ENCODE measurements at places on chromosomes 5 and 9.

DNA sequence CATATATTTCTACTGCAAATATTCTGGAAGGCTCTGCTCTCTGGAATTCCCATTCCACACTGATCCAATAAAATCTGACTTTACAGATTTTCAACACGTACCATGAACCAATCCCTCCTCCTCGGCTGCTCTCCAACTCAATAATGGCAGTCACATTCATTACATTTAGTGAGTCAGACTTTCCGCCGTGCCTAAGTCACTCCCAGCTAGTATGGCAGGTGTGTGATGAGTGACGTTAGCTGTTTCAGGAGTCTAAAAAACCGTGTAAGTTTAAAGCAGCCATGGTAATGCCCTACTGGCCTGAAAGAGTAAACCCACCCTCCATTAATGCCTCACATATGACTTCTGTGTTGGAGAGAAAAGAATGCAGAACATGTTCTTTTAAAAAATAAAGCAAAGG lies 3.3 kb downstream of the FBN2 start:
- DNase-seq: no peak

GRCh38 chr5:88487066-88487465 lies 218.4 kb upstream of the TMEM161B start:
- no peak for DNase-seq

DNA sequence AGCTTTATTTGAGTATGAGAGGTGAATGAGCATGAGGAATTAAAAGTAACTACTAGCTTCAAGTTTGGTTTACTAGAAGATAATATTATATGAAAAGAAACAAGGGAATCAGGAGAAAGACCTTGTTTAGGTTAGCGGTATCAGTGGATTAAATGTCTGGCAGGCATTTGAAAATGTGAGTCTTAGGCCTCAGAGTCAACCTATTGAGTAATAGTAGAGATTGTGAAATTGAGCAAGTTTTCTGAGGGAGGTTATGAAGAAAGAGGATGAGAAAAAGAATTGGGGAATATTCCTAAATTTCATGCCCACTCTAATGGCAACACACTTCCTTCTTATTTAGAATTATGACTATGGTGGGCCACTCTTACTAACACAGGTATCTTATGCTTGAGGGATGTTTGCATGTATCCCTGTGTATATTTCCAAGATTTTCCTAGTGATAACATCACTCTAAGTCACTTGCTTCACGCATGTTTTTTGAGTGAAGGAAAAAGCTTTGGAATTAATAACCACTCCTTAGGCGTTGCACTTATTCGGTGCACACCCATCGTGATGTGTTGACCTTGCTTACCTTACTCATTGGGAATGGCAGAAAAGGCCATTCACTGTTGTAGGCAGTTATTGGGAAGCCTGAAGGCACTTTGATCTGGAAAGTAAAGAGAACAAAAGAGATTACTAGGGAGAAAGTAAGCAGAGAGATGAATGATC lies 8.2 kb upstream of the ELL2 start:
- peak; percentile 81 for DNase-seq

GRCh38 chr5:75152860-75153259 lies 83.8 kb downstream of the ANKRD31 start:
- DNase-seq: no peak

- peak; percentile 75 for DNase-seq
Measured at GRCh38 chr5:139458580-139459407, 3.7 kb downstream of the ECSCR start.

- no peak for DNase-seq
Measured at GRCh38 chr9:479304-479970, 264.8 kb downstream of the DOCK8 start.

DNA sequence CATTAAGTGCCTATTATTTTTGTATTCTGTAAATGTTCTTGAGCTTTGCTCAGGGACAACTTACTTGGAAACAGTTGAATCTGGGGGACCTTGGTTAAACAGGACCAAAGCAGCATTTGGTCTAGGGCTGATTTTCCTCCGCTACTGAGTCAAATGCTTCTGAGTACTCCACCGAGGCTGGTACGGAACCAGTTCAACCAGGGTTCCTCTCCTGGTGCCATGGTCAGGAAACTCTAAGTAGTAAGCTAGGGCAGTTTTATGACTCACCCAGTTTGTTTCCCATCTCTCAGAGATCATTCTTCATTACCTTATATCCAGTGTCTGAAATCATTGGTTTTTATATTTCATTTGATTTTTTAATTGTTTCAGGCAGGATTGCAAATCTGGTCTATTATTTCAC lies 111.9 kb upstream of the TNFAIP8 start:
- no peak for DNase-seq

- no peak for DNase-seq
Measured at GRCh38 chr5:104456122-104456521, 893.5 kb upstream of the NUDT12 start.

DNA sequence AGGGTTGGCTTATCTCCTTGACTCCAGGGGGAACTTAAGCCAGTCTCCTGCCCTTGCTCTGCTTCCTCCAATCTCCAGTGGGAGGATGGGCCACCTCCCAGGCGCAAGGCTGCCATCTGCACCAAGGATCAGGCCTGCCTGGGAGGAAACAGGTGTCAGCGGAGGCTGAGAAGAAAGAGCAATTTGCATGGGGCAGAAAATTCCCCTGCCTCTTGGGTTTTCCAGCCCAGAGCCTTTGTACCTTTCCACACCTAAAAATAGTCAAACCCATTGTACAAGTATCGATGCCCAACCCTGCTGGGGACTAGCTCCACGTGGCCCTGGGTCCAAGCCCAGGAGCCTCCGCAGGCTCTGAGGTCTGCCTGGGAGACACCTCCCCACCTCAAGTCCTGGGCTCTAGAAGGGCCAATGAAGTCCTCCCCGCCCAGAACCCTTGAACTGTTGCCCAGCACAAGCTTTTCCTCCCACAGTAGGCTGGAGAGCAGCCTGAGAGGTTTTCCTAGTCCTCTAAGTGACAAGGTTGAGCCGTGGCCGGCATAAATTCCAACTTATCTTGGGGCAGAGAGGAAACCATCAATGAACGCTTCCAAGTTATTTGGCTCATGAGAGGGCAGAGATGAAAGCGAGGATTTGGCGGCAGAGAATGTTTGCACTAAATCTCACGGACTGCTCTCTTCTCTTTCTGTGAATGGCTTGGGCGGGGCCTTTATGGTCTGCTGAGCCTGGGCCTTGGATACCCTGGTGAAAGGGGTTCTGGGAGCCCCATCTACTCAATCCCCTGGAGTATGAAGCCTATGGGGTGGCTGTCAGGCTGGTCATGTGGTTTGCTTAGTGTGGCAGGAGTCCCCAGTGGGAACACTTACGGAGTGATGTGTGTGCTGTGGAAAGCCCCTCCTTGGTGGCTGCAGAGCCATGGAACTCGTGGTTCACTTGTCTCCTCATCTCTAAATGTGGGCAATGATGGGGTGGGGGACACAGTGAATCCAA lies 15.6 kb downstream of the JADE2 start:
- no peak for DNase-seq

DNA sequence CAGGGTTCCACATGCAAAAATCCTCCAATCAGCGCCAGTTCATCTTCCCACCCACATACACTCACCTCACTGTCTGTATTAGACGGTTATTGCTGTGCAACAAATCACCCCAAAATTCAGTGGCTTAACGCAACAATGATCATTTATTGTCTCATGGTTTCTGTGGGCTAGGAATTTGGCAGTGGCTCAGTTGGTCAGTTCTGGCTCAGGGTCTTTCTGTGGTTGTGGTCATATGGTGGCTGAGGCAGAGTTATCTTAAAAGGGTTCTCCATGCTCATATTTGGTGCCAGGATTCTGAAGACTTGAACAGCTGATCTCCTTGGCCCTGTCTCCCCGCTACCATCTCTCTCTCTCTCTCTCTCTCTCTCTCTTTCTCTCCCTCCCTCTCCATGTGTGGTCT lies 12.9 kb downstream of the ZNF618 start:
- DNase-seq: no peak

DNA sequence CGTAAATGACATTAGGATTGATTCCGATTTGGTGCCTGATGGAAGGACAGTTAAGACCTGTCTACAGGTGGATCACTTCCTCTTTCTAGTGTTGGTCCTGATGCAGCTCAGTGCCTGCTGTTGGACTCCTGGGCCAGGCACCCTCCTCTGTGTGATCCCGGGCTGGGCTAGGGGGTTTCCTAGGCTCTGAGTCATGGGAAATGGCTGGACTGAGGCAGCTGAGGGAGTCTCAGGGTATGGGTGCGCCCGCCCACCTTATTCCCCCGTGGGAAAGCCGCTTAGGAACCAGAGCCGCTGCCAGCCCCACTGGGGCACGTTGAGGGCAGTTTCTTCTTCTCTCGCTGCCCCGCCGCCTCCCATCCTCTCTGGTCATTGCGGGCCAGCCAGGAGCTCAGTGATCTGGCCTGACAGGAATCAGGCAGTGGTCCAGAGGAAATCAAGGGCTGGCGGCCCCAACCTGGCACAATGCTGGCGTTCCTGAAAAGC lies 12.9 kb downstream of the TCF7 start:
- DNase-seq: peak; percentile 41

GRCh38 chr5:88956416-88956815 lies 73.4 kb upstream of the MEF2C start:
- DNase-seq: no peak

- DNase-seq: no peak
Measured at GRCh38 chr5:174337276-174338184, 292.0 kb downstream of the NSG2 start.

DNA sequence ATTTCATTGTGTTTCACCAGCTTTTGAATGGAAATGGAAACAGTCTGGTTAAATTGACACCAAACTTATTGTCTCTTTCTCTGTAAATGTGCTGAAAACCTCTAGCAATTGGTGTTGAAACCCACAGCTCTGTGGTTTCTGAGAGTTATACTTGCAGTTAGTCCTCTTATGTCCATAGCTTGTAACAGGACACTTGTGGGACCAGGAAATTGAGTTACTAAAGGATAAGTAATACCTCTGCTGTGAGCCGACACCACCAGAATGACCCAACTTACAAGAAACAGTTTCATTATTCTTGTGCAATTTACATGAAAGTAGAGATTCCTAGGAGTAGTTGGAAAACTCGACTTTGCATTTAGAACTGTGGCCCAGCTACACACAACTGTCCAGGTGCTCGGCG lies 191.5 kb downstream of the CFAP90 start:
- no peak for DNase-seq

- peak; percentile 13 for DNase-seq
Measured at GRCh38 chr9:12878351-12878978, 103.6 kb downstream of the LURAP1L start.

- DNase-seq: peak; percentile 25
Measured at GRCh38 chr5:107519900-107520354, 150.8 kb downstream of the EFNA5 start.

- no peak for DNase-seq
Measured at GRCh38 chr5:83563631-83564030, 92.1 kb downstream of the VCAN start.

- no peak for DNase-seq
Measured at GRCh38 chr5:142797420-142797819, 27.2 kb downstream of the ARHGAP26 start.

- peak; percentile 79 for DNase-seq
Measured at GRCh38 chr5:96687812-96688453, 25.8 kb downstream of the CAST start.

DNA sequence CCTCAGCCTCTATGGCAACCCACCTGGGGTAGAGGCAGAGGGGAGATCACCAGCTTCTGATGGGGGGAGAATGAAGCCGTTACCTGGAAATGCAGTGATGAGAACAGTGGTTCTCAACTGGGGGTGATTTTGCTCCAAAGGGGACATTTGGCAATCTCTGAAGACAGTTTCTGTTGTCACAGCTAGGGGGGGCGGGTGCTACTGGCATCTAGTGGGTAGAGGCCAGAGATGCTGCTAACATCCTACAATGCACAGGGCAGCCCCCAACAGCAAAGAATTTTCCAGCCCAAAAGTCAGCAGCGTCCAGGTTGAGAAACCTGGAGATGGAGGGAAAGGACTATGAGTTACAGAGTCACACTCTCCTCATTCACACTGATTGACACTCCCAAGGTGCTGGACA lies 84.5 kb downstream of the FGF1 start:
- no peak for DNase-seq

GRCh38 chr9:114112325-114112724 lies 13.2 kb upstream of the KIF12 start:
- DNase-seq: peak; percentile 43

GRCh38 chr5:33854733-33855151 lies 37.0 kb downstream of the ADAMTS12 start:
- peak; percentile 82 for DNase-seq

DNA sequence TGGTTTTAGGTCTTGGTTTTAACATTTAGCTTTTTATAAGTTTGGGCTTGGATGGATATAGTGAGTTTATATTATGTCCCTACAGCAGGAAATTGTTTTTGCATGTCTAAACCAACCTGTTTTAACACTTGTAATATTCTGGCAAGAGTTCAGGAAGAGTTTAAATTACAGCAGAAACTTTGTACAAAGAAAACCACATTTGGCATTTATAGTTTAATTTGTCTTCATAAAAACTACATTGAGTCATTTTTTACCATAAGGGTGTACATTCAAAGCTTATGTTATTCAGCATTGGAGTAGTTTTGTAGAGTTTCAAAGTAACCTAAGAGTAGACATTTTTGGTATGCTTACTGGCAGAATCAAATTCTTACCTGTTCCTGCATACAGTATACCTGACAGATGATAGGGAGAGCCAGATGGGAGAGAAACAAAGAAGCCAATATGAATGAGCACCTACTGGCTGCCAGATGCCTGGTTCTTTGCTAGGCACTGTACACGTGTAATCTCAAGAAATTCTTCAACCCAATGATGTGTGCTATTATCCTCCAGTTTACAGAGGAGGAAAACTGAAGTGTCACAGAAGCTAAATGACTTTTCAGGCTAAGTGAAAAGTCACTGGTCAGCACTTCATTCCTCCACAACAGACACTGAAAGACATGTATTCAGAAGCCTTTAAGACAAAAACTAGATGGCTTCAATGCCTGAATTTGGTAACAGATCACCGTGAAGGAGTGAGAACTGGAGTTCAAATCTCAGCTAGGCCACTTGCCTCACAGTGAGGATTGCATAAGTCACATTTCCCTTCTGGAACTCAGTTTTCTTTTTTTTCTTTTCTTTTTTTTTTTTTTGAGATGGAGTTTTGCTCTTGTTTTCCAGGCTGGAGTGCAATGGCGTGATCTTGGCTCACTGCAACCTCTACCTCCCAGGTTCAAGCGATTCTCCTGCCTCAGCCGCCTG lies 25.9 kb upstream of the ECM2 start:
- peak; percentile 39 for DNase-seq

GRCh38 chr5:139705191-139705590 lies 57.0 kb downstream of the CXXC5 start:
- DNase-seq: no peak
